ENCODE measurements at places on chromosomes 5 and 9.

DNA sequence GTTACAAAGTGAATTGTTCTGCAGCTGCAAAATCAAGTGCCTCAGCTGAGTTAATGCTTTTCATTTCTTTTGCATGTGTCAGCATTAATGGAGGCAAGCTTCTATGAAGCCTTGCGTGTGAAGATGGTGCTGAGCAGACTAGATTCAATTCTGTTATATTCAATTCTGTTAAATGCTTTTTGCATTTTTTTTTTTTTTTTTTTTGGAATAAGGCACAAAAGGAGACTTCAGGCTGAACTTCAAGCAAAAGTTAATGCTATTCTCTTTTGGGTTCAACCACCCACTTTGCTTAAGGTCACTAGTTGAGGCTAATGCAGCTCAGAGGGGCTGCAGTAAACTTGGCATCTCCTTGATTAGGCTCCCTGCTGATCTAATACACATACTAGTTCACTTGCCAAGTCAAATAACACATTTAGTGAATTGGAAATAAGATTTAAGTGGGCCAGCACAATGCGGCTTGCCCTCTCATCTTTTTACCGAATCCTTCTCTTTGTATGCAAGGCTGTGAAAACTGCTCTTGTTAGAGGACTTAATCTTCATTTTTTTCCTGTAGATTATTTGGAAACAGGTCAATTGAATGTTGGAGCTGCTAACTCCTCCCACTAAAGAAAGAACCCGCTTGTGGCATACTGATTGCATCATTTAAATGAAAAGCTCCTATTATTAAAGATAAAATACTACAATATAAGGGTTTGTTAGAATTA lies 1020.2 kb downstream of the NR2F1-AS1 start:
- no peak for DNase-seq

GRCh38 chr5:140126315-140127012 lies 727 bp downstream of the IGIP start:
- no peak for DNase-seq

GRCh38 chr5:71533615-71534014 lies 53.5 kb upstream of the MCCC2 start:
- DNase-seq, result no peak

DNA sequence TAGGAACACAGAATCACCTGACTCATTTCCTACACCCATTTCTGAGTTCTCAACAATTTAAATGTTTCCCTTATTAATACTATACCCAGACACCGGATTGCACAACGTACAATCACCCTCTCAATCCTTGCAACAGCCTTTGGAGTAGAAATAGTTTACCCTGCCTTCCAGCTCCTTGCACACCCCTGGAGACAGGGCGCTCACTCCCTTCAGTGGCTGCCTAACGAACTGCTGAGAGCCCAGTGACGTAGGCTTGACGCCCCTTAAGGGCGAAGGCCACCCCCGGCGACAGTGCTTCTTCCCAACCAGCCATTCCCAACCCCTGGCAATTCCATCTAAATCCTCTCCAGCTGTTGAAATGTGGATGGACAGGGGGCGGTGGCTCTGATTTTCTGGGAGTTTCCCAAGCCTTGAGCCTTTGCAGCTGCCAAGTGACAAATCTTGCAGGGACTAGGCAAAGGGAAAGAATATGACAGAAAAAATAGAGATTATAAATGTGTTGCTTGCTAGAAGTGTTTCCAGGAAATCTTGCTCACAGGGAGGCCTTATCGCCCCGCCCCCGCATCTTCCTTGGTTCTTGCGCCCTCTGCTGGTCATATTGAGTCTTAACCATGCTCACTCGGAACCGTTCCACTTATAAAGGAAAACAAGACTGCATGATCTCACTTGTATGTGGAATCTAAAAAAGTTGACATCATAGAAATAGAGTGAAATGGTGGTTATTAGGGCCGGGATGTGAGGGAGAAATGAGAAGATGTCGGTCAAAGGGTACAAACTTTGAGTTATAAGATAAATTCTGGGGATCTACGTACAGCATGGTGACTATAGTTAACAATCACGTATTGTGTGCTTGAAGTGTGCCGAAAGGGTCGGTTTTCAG lies 7.6 kb upstream of the BARX1 start:
- DNase-seq, result peak; percentile 22

DNA sequence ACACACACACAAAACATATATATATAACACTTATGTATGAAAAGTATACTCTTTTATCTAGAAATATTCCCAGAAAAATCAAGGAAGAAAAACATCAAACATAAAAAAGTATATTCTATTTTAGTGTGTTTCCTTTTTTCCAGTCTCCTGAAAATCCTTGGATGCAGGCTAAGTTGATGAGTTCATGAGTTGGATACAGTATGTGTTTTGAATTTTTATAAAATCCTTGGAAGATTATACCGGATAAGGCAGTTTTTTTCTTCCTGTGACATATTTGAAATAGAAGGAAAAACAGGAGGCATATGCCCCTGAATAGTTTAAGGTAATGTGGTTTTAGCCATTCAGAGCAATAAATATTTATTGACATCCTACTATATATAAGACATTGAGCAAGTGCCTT lies 203.6 kb downstream of the SNX18 start:
- DNase-seq, result no peak

GRCh38 chr5:77984587-77984986 lies 208.4 kb upstream of the TBCA start:
- no peak for DNase-seq

DNA sequence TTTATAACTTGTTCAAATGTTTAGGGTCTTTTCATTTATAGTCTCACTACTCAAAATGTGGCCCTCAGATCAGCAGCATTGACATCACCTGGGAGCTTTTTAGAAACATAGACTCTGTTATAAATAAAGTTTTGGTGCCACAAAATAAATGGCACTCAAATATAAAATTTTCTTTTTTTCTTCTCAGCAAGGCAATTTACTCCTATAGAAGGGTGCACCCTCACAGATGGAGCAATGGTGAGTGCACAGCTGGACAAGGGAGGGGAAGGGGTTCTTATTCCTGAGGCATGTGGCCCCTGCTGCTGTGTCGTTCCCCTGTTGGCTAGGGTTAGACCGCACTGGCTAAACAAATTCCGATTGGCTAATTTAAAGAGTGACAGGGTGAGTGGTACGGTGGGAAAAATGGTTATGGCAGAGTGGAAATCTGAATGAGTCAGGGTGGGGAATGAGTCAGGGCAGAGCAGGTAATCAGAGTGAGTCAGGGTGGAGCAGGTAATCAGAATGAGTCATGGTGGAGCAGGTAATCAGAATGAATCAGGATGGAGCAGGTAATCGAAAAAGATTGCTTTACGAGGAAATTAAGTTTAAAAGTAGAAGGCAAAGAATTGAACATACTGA lies 31.8 kb upstream of the C7 start:
- DNase-seq, result no peak

DNA sequence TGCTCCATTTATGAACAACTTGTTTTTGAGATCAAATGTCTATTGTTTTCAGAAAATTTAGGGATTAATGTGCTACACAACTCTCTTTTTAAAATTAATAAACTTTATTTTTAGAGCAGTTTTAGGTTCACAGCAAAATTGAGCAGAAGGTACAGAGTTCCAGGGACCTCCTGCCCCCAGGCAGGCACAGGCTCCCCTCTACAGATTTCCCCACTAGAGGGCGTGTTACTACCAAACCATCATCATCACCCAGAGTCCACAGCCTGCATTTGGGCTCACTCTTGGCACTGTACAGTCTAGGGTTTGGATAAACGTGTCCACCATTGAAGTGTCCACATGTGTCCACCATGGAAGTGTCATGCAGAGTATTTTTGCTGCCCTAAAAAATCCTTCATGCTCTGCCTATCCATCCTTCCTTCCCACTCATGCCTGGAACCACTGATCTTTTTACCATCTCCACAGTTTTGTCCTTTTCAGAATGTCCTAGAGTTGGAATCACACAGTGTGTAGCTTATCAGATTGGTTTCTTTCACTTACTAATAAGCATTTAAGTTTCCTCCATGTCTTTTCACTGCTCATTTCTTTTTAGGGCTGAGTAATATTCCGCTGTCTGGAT lies 61.7 kb downstream of the MRPL36 start:
- no peak for DNase-seq

DNA sequence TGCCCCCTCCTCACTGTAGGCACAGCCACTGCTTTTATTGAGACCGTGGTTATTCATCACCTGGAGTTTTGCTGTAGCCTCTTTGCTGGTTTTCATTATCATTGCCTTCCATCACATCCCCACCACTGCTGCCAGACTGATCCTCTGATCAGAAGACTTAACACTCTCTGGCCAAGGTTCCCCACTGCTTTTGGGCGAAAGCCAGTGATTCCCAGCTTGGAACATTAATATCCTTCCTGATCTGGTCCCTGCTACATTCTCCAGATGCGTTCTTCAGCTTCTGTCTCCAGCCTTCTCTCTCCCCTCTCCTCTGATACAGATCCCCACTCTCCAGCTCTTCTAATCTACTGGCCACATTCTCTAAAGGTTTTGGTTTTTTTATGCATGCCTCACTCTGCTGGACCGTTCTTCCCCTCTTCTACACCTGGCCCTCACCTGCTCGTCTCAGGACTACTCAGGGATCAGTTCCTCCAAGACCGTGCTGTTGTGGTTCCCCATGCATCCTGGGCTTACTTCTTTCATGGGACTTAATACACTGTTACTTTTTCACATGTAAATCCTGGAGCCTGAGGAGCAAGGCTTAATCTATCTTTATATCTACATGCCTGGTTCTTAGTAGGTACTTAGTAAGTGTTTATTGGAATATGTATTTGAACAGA lies 115.0 kb downstream of the PRKACG start:
- no peak for DNase-seq

DNA sequence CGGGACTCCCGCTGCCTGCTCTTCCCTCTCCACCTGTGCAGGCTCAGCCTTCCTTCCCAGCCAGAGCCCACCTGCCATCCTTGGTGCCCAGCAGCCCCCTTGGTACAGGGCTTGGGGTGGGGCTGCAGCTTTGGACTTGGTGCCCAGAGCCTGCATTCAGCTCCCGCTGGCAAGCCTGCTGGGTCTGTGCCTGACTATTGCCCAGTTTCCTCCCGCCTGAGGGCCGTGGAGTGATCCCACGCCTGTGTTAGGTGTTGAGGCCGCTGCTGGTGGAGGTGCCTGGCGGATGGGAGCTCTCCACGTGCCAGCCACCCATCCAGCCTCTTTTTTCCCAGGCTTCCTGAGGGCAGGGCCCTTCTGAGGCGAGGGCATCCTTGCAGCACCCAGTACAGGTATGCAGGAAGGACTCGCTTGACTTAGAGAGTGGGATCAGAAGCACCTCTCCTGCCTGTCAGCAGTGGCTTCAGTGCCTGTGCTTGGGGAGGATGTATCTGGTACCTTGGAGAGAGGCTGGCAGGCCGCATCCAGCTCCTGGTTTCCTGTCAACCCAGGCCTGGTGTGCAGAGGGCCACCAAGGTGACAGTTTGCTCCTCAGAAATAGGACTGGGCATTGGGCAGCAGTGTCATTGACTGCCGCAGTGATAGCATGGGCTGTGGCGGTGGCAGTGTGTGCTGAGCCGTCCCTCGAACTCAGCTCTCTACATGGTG lies 7.8 kb downstream of the RXRA start:
- DNase-seq, result no peak

DNA sequence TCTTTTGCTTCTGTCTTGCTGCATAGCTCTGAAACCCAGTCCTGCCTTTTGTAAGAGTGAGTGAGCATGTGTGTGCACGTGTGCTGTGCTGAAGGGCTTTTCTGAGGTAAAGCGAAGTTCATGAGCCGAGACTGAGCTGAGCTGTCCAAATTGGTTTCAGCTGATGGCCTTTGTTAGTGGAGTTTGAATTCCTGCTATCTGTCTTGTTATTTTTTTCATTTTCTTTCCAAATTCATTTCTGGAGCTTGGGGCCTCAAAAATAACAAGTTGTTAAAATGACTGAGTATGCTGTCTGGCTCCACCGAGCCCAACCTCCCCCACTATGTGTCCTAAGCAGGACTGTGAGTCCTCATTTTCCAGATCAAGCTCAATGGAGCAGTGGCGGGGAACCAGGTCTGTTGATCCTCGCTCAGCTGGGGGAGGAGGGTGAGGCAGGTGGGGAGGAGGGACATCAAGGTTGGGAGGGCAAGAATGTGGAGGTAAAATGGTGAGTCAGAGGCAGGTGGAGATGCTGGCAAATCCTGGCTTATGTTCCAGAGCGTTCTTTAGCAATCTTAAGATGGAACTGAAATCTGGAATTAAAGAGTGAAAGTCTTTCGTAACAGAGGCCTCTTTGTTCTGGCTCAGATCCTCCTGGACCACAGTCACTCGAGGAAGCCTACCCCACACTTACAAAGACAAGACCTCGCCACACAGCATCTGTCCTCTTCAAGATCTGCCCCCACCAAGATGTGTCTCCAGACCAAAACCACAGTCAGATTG lies 63.9 kb downstream of the SREK1 start:
- DNase-seq, result no peak

- peak; percentile 41 for DNase-seq
These were observed 61.8 kb downstream of the COX7C start for GRCh38 chr5:86679529-86679928.

DNA sequence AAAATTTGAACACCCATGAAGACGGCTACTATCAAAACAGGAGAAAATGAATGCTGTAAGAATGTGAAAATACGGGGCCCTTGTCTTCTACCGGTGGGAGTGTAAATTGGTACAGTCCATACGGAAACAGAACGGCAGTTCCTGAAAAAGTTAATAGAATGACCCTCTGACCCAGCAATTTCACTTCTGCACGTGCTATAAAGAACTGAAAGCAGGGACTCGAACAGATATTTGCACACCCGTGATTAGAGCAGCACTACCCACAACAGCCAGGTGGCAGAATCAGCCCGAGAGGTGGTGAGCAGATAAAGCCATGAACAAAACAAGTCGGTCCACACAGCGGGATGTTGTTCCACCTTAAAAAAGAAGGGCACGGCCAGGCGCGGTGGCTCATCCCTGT lies 22.6 kb upstream of the SLC12A7 start:
- no peak for DNase-seq

- DNase-seq, result no peak
These were observed 23.0 kb upstream of the ZNF782 start for GRCh38 chr9:96877269-96877668.

DNA sequence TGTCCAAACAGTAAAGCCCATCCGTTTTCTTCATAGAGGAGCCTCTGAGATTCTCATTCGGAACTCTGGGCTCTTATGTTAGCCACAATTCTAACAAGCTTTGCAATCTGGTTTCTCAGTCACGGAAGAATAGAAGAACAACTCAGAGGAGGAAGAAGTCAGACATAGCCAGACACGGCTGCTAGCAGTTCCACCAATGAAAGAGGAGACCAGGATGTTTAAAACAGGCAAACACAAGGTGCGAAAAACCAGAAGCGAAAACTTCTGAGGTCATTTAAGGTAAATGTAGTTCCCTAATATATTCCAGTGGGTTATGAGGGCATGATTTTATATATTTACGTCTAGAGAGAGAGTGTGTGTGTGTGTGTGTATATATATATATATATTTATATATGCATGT lies 34.1 kb upstream of the GDNF start:
- no peak for DNase-seq

Measured in pulmonary artery endothelial cell (primary cell).